HS-27A (cell line): ENCODE measurements at places on chromosomes 5 and 9.

DNA sequence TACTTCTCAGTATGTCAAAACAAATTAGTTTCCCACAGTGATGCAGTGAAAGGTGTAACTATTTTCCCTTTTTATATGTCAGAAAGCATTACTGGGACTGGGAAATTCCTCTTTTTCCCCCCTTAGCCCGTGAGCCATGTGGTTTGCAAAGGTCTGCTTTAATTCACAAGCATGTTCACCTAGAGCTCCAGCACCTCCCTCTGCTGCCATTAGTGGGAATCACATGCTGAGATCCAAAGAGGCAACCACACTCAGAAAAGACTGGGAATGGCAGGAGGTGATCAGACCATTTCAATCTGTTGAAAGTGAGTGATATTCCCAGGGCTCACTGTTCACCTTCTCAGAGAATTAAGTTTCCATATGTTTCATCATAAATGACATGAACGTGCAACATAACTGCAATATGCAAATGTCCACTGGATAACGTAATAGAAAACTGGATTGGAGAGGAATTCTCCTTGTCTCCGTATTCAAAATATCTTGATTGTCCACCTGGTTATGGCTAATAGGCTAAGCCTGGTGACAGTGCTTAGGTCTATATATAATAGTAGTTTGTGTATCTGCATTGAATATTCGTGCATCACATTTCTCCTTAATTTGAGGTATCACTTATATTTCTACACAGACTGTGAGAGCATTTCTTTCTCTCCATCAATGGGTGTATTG, 703.5 kb upstream of the WWC1 start:
- no peak for DNase-seq

DNA sequence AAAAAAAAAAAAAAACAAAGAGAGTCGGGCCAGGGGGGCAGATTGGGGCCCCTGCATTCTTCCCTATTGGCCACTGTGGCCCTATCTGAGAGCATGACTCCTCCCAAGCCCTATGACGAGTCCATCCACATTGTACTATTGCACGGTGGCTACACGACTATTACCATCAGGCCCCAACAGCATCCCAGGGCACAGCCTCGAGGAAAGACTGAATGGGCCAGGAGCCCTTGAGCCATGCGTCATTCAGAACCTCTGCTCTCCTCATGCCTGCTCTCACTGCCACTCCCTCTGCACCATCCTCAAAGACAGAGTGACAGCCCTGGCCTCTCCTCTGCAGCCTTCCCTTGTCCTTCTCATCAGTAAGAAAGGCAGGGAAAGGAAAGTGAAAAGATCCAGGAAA, 20.2 kb upstream of the ORM1 start:
- no peak for DNase-seq

- DNase-seq = no peak
Observed at GRCh38 chr5:170407062-170407461, 17.9 kb upstream of the KCNMB1 start.

GRCh38 chr9:92804727-92805126, 40.1 kb upstream of the BICD2 start:
- DNase-seq = no peak

DNA sequence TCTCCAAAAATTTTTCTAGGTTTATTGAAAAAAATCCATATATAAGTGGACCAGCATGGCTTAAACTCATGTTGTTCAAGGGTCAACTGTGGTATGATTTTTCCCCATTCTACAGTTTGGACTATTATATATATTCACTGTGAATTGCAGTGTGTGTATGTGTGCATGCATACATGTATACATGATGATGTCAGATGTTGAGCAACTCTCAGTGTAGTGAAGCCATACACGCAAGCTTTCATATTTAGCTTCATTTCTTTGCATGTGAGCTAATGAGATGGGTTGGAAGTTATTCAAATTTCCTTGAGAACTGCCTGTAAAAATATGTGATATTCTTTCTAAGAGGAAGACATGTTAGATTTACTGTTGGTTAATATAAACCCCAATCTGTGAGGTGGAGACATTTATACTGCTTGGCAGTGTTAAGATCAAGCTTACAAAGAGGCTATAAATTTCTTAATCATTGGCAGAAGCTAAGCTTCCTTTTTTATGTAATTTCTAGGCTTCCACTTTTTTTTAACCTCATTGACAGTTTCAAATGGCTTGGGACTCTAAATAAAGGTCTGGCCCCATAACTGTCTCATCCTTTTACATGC, 134.8 kb downstream of the GABRG2 start:
- DNase-seq = no peak

GRCh38 chr9:134994926-134995791, 77.4 kb upstream of the FCN1 start:
- DNase-seq = no peak

DNA sequence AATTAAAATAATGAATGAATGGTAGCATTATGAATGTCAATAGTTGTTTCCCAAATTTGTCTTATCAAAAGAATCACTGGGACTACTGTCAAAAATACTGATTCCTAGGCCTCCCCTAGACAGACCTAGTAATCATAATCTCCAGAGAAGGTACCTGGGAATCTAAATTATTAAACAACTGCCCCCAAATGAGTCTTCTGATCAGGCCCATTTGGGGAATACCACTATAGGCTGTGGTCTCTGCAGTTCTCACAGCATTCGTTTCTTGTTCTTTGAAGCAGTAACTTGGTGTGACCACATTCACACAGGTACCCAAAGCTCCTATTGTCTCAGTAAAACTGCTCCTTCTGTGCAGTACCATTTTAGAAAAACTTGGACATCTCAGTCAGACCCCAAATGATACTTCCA, 230.9 kb downstream of the PIK3R1 start:
- no peak for DNase-seq

DNA sequence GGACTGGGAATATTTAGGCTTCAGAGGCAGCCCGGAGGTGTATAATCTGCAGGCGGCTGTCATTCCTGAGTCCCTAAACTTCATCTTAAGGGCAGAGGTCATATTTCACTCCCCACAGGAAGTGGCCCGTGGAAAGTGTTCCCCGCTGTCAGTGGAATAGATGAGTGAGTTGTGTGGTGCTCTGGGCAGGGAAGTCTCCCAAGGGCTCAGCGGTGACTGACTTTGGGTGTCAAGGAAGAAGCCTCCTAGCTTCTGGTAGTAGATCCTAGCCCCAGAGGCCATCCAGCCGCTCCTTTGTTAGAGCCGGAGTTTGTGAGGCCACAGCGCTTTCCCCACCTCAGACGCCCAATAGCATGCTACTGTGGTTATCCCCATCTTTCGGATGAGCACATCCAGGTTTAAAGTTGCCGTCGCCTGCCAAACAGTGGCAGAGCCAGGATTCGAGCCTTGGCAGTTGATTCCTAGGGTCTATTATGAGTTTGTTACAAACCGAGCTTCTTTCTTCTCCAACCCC, 38.9 kb upstream of the TIFAB start:
- no peak for DNase-seq

DNA sequence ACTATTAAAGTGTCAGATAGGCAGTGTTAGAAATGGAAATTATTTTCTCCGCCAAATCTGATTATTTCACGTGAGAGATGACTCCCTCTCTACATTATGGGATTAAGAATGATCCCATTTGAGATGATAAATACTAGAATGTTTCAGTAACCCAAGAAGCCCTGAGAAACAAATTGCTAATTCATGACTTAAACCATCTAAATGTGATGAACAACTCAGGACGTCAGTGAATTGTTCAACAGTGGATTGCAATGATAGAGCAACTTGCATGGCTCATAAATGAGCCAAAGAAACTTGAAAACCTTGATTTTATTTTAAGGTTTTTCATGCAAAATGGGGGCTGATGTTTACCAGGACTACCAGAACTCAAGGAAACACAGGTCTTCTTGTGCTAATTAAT, 350.5 kb upstream of the WWC1 start:
- no peak for DNase-seq
